ENCODE measurements at places on chromosomes 7 and 10. TPM values are rescaled to one million over a fixed set of nuclear protein-coding genes. Genes with fewer than 3 reads are reported as not detected.

GRCh38 chr7:121366852-121367431, 29.2 kb downstream of the FAM3C start:
- H3K27me3 ChIP-seq: no peaks in the 10 kb centered on the region
- no peaks in the 10 kb centered on the region for H3K36me3 ChIP-seq
- H3K27ac ChIP-seq: no peak overlapping the region
- DNase-seq: peak; percentile 32
- H3K4me3 ChIP-seq: no peak overlapping the region

Gene ASZ1
- total RNA-seq: not detected

- peaks cover 20% of the 10 kb centered on the region for H3K4me1 ChIP-seq
- no peak overlapping the region for H3K4me3 ChIP-seq
- DNase-seq: no peak
- peak overlapping the region; percentile 1 for H3K27ac ChIP-seq
- H3K27me3 ChIP-seq: no peaks in the 10 kb centered on the region
- no peaks in the 10 kb centered on the region for H3K36me3 ChIP-seq
Observed at GRCh38 chr10:108601851-108602250, 1321.5 kb downstream of the XPNPEP1 start.

- peaks cover 16% of the 10 kb centered on the region for H3K4me1 ChIP-seq
- no peaks in the 10 kb centered on the region for H3K27me3 ChIP-seq
- H3K27ac ChIP-seq: peak overlapping the region; percentile 86
- DNase-seq: peak; percentile 87
- no peak overlapping the region for H3K4me3 ChIP-seq
Observed at GRCh38 chr7:48084727-48085432, 4.2 kb upstream of the UPP1 start.

Gene MLXIPL
- total RNA-seq: 21.7 TPM

Gene NUPR2
- total RNA-seq: not detected

GRCh38 chr10:122864194-122864592, 15.2 kb downstream of the FAM24B start:
- no peak overlapping the region for H3K27ac ChIP-seq
- no peak for DNase-seq
- H3K27me3 ChIP-seq: no peaks in the 10 kb centered on the region
- no peak overlapping the region for H3K4me3 ChIP-seq
- no peaks in the 10 kb centered on the region for H3K36me3 ChIP-seq
- no peaks in the 10 kb centered on the region for H3K4me1 ChIP-seq

- peak overlapping the region; percentile 100 for H3K27ac ChIP-seq
- peak overlapping the region; percentile 99 for H3K4me3 ChIP-seq
- H3K36me3 ChIP-seq: no peaks in the 10 kb centered on the region
Observed at GRCh38 chr10:1057106-1057657, 997 bp downstream of the WDR37 start.

DNA sequence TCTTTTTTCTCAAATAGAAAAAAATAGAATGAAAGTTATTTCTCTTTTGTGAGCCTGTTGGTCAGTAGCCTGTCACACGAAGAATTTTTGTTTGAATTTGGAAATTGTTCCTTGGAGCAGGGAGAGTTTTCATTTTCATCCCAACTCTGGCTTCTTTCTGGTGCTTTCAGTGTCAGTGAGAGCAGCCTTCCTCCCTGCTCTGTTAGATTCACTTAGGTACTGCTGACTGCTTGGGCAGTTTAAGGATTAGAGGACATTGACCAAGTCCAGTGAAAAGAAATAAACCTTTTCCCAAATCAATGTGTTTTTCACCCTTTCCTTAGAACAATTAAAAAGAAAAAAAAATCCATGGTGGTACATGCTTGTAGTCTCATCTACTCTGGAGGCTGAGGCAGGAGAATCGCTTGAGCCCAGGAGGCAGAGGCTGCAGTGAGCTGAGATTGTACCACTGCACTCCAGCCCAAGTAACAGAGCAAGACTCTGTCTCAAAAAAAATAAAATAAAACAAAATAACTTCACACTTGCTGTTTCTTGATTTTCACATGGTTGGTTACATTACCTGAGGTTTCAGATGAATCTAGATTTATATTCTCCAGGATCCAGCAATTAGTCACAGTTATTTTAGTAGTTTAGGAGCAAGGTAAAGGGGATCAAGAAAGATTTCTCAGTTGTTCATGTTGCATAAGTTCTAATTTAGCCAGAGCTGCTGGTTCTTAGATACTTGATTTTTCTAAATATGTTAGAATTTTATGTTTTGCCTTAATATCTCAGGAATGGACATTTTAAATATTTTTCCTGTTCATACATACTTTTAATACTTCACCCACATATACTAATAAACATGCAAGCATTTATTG, 63.1 kb downstream of the ZNRF2 start:
- no peak overlapping the region for H3K4me3 ChIP-seq
- H3K36me3 ChIP-seq: no peaks in the 10 kb centered on the region
- no peak overlapping the region for H3K27ac ChIP-seq

DNA sequence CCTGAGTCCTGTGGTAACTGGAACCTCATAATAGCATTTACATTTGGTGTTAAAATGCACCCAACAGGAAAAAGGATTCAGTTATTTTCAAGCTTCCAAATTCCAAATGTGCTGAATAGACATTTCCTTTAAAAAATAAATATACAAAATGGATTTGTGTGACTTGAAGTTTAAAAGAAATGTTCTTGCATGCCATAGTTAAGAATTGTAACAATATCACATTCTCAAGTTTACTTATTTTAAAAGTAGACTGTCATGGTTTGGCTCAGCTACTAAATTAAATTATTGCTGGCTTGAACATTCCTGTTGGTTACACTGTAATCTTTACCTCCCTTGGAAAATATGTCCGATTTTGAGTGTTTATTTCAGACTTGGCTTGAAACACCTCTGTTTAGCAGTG, 31.5 kb downstream of the BICC1 start:
- no peaks in the 10 kb centered on the region for H3K36me3 ChIP-seq
- no peaks in the 10 kb centered on the region for H3K27me3 ChIP-seq
- H3K4me3 ChIP-seq: no peak overlapping the region
- no peaks in the 10 kb centered on the region for H3K4me1 ChIP-seq

- H3K4me3 ChIP-seq: no peak within 1 kb of the TSS
- DNase-seq: peak; percentile 20
- no peaks in the 10 kb centered on the region for H3K4me1 ChIP-seq
Observed at GRCh38 chr7:138797715-138798320, at the start of the genes ATP6V0A4 and TMEM213. Gene ATP6V0A4, minus strand, starts transcription at chr7:138798196. Its CDS starts 26,949 bp downstream, at chr7:138771247. Gene TMEM213, plus strand, starts transcription at chr7:138797994. Its CDS starts 111 bp downstream, at chr7:138798105.

Gene AKR1C1
- 175 TPM for total RNA-seq

GRCh38 chr10:77279207-77279606, 358.4 kb downstream of the KCNMA1 start:
- H3K36me3 ChIP-seq: no peaks in the 10 kb centered on the region
- H3K27me3 ChIP-seq: peaks cover 4% of the 10 kb centered on the region
- no peak overlapping the region for H3K4me3 ChIP-seq
- H3K27ac ChIP-seq: no peak overlapping the region
- no peaks in the 10 kb centered on the region for H3K4me1 ChIP-seq

Gene SLC16A12
- total RNA-seq: 5.7 TPM

Gene GPR141
- total RNA-seq: not detected
